Mammary epithelial cell (primary cell): ENCODE measurements at places on chromosomes 5 and 9.

- DNase-seq: no peak
Measured at GRCh38 chr9:116269250-116269649, 115.7 kb downstream of the PAPPA start.

- DNase-seq: peak; percentile 49
Measured at GRCh38 chr5:135426102-135427082, 20.8 kb downstream of the DCANP1 start.

GRCh38 chr5:56072863-56073766, 78.4 kb upstream of the IL6ST start:
- DNase-seq: no peak

- DNase-seq: no peak
Measured at GRCh38 chr9:107268560-107268959, 14.5 kb upstream of the RAD23B start.

DNA sequence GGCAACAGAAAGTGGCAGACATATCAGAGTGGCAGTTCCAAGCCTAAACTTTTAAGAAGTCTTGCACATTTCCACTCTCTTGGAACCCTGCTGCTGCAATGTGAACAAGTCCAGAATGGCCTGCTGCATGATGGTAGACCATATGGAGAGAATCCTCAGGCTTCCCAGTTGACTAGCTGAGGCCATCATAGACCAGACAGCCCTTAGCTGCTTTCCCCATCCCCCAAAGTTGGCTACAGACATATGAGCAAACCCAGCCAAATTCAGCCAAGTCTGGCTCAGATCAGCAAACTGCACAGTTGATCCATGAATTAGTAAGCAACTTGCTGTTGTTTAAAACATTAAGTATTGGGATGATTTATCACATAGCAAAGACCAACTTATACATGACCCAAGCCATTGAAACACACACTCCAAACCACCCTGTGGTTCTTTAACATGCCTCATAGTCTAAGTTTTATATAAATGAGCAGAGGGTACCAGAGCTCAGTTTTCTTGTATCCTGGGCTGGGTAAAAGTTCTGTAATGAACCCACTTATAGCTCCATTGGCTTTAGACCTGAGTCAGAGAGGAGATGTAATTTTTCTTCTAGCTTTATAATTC, 19.9 kb downstream of the PPP3R2 start:
- DNase-seq: no peak

DNA sequence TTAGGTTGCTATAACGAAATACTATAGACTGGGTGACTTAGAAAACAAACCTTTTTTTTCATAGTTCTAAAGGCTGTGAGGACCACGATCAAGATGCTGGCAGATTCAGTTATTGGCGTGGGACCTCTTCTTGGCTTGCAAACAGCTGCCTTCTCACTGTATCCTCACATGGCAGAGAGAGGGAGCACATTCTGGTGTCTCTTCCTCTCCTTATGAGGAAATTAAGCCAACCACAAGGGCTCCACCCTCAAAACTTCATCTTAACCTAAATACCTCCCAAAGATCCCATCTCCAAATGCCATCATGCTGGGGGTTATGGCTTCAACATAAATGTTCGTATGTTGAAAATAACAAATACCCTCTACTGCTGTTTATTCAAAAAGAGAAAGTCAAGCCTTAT, 197.1 kb downstream of the CEMIP2 start:
- DNase-seq: no peak

GRCh38 chr9:128684325-128685199, 4.5 kb upstream of the SET start:
- peak; percentile 94 for DNase-seq

GRCh38 chr9:130770679-130771442, 64.2 kb upstream of the ABL1 start:
- DNase-seq: peak; percentile 47

DNA sequence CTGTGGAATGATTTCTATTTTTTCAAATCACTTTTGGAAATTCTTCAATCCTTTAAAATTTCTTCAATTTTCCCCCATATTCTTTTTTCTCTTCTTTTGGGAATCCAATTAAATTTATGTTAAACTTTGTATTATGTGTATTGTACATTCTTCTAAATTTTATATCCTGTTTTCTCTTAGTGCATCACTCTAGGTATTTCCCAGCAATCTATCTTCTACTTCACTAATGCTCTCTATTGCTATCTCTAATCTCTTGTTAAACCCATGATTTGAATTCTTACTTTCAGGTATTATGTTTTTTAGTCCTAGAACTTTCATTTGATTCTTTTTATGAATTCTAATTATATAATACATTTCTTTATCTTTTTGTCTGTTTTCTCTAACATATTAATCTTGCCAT, 23.4 kb upstream of the SLC24A2 start:
- DNase-seq: no peak

GRCh38 chr5:160799184-160799583, 52.8 kb downstream of the ATP10B start:
- DNase-seq: no peak

- no peak for DNase-seq
Measured at GRCh38 chr9:94822273-94822672, 95.8 kb downstream of the AOPEP start.

DNA sequence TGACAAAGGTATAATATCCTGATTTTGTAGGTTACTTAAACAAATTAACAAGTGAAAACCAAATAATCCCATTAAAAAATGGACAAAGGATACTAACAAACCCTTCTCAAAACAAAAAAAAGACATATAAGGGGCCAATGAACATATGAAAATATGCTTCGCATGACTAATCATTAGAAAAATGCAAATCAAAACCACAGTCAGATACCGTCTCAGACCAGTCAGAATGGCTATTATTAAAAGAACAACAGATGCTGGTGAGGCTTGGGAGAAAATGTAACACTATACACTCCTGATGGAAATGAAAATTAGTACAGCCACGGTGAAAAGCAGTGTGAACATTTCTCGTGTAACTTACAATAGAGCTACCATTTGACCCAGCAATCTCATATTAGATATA, 1542.2 kb upstream of the CDH9 start:
- peak; percentile 69 for DNase-seq

- no peak for DNase-seq
Measured at GRCh38 chr5:38077652-38078051, 180.7 kb upstream of the EGFLAM start.
